ENCODE measurements at places on chromosomes 7 and 10.

DNA sequence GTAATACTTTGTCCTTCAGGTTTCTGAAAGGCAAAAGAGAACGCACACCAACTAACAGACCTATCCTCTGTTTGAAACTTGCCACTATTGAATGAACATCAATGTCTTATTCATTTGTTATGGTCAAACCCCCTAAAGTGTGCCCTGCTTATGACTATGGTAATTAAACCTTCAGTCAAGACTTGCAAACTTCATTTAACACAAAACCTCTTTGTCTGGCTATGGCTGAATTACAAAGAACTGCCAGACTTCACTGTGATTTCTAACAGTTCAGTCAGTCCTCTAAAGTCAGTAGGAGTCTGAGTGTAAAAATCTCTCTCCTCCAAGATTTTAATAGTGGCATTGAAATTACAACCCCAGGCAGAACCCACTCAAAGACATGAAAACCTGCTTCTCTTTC lies 702.5 kb upstream of the LRRN3 start:
- no peak for DNase-seq

- peak; percentile 18 for DNase-seq
These were observed 563 bp upstream of the JMJD1C start for GRCh38 chr10:63466144-63466935.

GRCh38 chr7:130887182-130887956 lies 153.4 kb upstream of the KLF14 start:
- no peak for DNase-seq

DNA sequence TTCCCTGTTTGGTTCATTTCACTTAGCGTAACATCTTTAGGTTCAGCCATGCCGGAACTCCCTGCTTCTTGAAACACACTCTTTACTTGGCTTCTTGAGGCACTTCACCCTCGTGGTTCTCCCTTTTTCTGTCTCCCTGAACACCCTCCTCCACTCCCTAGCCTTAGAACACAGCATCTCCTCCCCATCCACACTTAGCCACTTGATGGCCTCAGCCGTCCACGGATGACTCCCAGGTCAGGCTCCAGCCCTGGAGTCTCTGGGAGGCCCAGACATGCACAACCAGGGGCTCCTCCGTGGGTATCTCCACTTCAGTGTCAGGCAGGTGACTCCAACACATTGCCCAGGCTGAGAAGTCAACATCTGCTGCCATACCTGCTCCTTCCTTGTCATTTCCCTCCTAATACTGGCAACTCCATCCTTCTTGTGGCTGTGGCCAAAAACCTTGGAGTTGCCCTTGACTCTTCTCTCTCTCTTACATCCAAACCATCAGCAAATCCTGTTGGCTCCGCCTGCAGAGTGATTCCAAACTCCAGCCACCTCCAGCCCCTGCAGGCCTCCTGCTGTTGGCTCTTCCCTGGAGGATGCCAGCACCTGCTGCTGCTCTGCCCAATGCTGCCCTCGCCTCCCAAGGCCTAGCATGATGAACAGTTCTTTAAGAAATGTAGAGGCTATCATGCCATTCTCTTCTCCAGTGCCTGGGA lies 8.4 kb upstream of the INMT start:
- DNase-seq, result no peak

DNA sequence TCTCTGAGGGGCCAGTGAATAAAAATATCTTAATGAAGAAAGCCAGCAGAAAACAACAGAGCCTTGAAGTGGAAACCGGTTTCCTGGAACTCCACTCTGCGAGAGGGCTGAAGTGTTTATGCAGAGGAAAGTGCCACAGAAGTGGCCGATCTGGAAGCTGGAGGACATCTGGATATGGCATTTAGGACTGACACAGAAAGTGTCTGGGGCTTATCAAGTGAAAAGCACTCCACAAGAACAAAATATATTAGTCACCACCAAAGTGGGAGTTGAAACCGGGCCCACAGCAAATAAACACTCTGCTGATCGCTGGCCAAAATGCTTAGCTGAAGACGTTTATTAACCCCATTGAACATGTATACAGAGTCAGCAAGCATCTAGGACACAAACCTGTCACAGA lies 7.8 kb downstream of the NOD1 start:
- no peak for DNase-seq

GRCh38 chr10:44478040-44478439 lies 93.1 kb upstream of the CXCL12 start:
- DNase-seq, result no peak

Data from T-helper 1 cell (primary cell).